ENCODE measurements at places on chromosomes 2 and 18. TPM values are rescaled to one million over a fixed set of nuclear protein-coding genes. Genes with fewer than 3 reads are reported as not detected.

Gene TET3
- total RNA-seq = 4.4 TPM

Gene FIGN
- total RNA-seq = 1.5 TPM

Gene SERPINB7
- 15.7 TPM for total RNA-seq

Gene IL1B
- total RNA-seq = 2.6 TPM

Gene KCNE4
- 11.4 TPM for total RNA-seq

Gene CPS1
- 16.7 TPM for total RNA-seq

Gene CENPO
- total RNA-seq = 31.0 TPM

Gene GEN1
- total RNA-seq = 7.1 TPM

Gene PER2
- 1.4 TPM for total RNA-seq

Gene NPHP1
- total RNA-seq = 6.5 TPM

Gene MAP3K19
- total RNA-seq = not detected

Gene RTP5
- total RNA-seq = not detected

Gene TM4SF20
- not detected for total RNA-seq

Gene PLA2R1
- 1.8 TPM for total RNA-seq

Gene PKDCC
- total RNA-seq = 4.1 TPM

Gene IKZF2
- total RNA-seq = 8.3 TPM

Gene LIMS2
- 2.0 TPM for total RNA-seq

Gene TCF23
- total RNA-seq = not detected

Gene ABCB11
- 0.02 TPM for total RNA-seq

Gene DNAH7
- total RNA-seq = 0.64 TPM

Gene SAG
- not detected for total RNA-seq

Gene EFEMP1
- total RNA-seq = 128 TPM

Gene RUFY4
- not detected for total RNA-seq

Gene PDCD1
- not detected for total RNA-seq

Gene CNDP1
- not detected for total RNA-seq

Gene MAPK4
- total RNA-seq = not detected

Gene TRIM54
- not detected for total RNA-seq

Gene OTX1
- 0.59 TPM for total RNA-seq

Gene RGPD4
- not detected for total RNA-seq

Gene TAF4B
- total RNA-seq = 4.0 TPM

Gene CD8B
- total RNA-seq = not detected

Gene VWC2L
- not detected for total RNA-seq

Gene DCDC2C
- total RNA-seq = not detected

Gene MAL
- total RNA-seq = 11.3 TPM

Gene FAM136A
- total RNA-seq = 73.0 TPM

Gene TUBA3D
- total RNA-seq = not detected

Gene UNC80
- total RNA-seq = not detected

Gene MOGAT1
- not detected for total RNA-seq

Gene LINC00305
- total RNA-seq = not detected

Gene ATG4B
- 46.1 TPM for total RNA-seq

Gene E2F6
- 12.2 TPM for total RNA-seq

Gene SDC1
- total RNA-seq = 83.3 TPM

Gene KLHL41
- total RNA-seq = not detected

Gene AMMECR1L
- 5.9 TPM for total RNA-seq

Gene TIMM21
- total RNA-seq = 45.3 TPM

Gene PLCL1
- total RNA-seq = not detected

Gene NPC1
- total RNA-seq = 48.7 TPM

Gene CAVIN2
- total RNA-seq = 0.64 TPM

Gene ALLC
- total RNA-seq = not detected

Gene EMILIN1
- total RNA-seq = 0.17 TPM

Measured in M059J (cell line).